NCI-H226 (cell line): ENCODE measurements at places on chromosomes 5 and 9.

GRCh38 chr5:122180146-122180712, 50.9 kb downstream of the ZNF474 start:
- DNase-seq = no peak

- DNase-seq = no peak
Measured at GRCh38 chr5:24141046-24141445, 503.7 kb downstream of the CDH10 start.

DNA sequence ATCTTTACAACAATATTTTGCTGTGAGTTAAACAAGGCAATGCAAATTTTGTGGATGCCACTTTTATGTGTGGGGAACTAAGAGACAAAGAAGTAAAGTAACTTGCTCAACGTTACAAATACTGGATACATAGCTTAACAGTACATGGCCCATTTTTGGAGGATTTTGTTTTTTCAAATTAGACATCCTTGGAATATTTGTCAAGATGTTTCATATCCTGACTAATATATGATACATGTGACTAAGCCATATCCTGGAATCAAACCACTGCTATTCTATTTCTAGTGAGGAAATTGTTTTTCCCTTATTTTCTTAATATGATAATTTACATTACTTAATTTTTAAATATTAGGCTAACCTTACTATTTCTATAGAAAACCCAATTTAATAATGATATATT, 529.8 kb downstream of the DMRTA1 start:
- DNase-seq = peak; percentile 14

DNA sequence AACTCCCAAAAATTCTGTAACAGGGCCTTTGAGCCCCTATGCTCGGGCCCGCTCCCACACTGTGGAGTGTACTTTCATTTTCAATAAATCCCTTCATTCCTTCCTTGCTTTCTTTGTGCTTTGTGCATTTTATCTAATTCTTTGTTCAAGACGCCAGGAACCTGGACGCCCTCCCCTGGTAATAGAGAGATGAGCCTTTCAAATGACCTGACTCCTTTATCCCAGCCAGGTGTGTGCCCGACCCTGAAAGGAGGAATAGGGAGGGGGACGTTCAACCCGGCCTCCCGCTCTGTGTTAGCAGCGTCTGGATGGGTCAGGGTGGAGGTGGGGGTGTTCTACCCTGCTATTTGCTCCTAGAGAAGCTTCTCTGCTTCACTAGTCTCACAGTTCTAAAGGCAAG, 53.9 kb downstream of the FXN start:
- DNase-seq = no peak

DNA sequence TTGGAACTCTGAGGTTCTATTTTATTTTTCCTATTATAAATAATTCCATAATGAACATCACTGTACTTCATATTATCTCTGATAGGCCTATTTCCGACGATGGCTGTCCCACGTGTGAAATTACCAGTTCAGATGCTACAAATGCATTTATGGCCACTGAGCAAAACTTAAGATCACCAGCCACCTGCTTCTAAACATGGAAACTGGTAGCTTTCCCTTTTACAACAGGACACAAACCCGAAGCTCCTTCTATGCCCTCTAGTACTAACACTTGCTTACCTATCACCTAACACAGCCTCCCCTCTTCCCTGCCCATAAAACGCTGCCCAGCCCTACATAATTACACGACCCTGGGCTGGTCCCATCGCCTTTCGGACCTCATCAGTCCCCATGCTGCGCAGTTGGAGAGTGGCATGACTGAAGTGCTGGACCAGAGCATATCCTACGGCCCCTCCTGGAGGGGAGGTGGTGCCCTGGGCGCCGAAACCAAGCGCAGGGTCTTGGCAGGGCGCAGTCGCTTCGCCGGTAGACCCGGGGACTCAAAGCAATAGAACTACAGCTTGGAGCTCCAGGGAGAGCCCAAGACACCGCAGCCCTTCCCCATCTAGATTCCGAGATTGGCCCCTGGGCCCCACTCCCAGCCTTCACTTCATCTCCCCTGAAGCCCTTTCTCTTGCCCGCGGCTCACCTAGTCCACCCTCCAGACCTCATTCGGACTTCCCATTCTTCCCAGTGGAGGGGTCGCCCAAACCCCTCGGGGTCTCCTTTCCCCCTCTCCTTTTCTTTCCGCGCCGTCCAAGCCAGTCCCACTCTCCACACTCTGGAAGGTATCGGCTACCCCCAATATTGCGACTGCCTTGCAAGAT, 1.0 kb upstream of the SAP30L start:
- no peak for DNase-seq

DNA sequence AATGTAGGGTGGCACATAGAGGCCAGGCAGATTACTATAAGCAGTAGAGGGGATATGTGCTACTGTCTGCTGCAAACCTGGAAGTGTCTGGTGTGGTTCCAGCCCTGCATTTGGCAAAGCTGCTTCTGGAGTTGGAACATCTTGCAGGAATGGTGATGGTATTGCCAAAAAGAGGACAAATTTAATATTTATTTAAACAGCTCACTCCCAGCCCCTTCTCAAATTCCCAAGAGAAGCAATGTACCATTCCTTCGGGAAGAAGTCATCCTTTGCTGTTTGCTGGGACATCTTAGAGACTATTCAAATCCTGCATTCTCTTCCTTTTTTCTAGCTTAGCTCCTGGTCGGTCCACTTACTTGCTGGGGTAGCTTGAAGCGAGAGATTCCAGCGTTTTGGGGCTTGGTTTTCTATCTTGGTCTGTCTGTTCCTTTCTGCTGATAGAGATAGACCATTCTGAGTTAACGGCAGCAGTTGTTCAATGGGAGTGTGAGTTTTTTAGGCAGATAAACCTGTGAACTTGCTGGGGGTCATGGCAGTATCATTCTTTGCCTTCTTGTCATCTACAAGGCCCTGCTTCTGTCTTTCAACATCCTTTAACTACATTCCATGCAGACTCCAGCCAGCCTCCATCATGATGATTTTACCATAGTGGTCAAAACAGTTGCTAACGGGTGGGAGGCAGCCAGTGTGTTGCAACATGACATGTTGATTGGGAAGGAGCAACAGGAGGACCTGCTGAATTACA, 69.9 kb downstream of the RCL1 start:
- no peak for DNase-seq

- DNase-seq = no peak
Measured at GRCh38 chr5:133470841-133471240, 141.5 kb downstream of the FSTL4 start.

- no peak for DNase-seq
Measured at GRCh38 chr5:55608595-55609349, 74.0 kb upstream of the PLPP1 start.

DNA sequence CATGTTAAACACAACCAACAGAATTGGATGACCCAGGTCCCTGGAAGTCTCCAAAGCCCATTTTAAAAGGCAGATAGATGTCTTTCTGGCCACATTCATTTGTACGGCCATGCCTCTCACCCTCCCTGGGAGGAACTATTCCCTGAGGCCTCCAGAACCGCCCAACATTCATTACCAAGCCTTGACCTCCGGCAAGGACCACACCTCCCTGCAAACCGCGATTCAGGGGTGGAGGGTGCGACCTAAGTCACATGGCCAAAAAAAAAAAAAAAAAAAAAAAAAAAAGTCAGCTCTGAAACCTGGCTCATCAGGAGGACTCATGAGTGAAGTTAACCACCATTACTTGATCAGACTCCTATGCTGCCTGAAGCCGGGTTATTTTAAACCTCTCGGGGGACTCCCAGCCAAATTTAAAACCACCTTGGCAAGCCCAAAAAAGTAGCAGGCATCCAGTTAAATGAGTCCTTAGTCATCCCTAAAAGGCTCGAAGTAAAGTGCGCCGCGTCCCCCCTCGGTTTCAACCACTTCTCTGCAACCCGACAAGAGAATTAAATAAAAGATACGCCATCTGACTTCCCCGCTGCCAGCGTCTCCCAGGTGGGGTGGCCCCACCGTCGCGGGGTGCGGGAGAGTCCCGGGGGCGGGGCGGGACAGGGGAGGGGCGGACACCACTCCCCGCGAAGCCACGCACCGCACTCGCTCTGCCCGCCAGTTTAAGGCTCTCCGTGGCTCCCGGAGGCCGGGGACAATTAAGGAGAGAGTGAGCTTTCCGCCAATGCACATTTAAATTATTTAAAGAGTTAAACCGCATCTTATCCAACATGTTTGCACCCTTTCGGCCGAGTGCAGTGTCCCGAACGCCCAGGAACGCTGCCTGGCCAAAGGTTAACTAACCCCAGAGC, 2.3 kb downstream of the KLF9 start:
- peak; percentile 90 for DNase-seq

GRCh38 chr9:70263421-70263820, 4.6 kb downstream of the SMC5 start:
- no peak for DNase-seq

- DNase-seq = no peak
Measured at GRCh38 chr5:87020099-87020934, 247.4 kb upstream of the RASA1 start.

GRCh38 chr9:21684831-21685362, 117.5 kb upstream of the MTAP start:
- DNase-seq = peak; percentile 87

GRCh38 chr9:98532574-98532973, 176.2 kb downstream of the GABBR2 start:
- DNase-seq = no peak

DNA sequence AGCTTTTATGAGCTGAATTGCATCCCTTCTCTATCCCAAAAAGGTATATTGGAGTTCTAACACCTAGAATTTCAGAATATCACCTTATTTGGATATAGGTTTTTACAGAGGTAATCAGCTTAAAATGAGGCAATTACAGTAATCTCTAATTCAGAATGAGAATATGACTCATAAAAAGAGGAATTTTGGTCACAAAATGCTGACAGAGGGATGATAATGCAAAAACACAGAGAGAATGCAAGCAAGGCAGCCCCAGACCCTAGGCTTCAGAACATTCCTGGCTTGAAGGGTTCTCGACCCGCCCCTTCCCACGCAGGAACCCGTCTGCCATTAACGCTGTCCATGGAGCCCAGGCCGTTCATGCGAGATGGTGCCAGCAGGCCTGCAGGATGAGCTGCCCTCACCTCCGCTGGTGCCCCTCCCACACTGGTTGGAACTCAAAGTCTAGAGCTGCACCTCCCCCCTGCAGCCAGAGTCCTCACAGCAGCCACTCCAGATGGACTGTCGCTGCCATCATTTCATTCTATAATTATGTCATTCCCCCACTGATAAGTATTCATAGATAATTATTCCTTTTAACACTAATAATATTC, 1173.4 kb upstream of the ACO1 start:
- no peak for DNase-seq

DNA sequence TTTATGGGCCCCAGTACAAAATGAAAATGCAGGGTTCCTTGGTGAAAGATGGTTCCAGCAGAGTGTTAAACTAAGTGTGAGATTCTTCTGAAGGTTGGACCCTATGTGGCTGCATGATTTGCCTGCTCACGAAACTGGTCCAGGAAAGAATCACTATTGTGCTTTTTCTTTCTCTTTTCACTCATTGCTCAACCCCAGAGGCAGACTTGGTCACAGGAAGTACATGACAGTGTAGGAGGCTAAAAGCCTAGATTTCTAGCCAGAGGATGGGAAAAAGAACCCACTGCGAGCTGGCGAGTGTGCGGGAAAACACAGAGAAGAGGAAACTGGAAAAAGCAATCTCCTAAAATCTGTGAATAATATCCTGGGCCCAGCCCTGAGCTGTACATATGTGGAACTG, 18.6 kb downstream of the SLC36A2 start:
- DNase-seq = no peak

DNA sequence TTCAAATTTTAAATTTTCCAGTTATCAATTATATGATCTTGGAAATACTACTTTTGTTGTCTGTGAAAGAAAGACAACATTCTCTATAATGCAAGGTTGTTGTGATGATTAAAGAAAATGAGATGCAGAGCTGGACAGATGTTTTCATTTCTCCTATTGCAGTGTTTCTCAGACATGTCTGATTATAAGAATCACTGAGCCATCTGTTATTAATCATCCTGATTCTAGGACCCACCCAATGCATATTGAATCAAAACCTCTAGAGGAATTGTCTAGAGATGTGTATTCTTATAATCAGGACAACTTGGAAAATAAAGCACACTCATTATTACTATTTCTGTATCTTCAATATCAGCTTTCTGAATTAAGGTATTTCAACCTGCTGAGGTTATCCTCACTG, 121.1 kb upstream of the ASTN2 start:
- DNase-seq = no peak

- no peak for DNase-seq
Measured at GRCh38 chr9:1996156-1996555, 19.0 kb upstream of the SMARCA2 start.

GRCh38 chr5:83665631-83666030, 55.0 kb downstream of the HAPLN1 start:
- no peak for DNase-seq

GRCh38 chr5:32193591-32193990, 19.5 kb upstream of the GOLPH3 start:
- DNase-seq = no peak

GRCh38 chr5:177087398-177088005, 787 bp downstream of the FGFR4 start:
- no peak for DNase-seq

GRCh38 chr5:79547982-79548381, 34.0 kb upstream of the HOMER1 start:
- DNase-seq = no peak

DNA sequence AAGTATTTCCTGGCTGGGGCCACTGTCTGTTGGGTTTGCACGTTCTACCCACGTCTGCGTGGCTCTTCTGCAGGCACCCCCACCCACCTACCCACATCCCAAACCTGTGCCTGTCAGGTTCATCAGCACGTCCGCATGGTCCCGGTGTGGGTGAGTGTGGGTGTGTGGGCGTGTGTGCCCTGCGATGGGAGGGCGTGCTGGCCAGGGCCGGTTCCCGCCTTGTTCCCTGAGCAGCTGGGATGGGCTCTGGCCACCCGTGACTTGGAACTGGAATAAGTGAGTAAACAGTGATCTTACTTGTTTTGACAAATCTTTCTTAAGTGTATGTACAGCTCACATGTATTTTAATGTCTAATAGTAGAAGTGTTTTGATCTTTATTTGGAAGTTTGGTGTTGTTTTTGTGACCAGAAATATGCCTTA, 20.4 kb downstream of the ERGIC1 start:
- no peak for DNase-seq

GRCh38 chr9:127225801-127226625, 38.6 kb upstream of the GARNL3 start:
- no peak for DNase-seq

- DNase-seq = no peak
Measured at GRCh38 chr5:3033033-3033755, 281.7 kb upstream of the IRX2 start.

DNA sequence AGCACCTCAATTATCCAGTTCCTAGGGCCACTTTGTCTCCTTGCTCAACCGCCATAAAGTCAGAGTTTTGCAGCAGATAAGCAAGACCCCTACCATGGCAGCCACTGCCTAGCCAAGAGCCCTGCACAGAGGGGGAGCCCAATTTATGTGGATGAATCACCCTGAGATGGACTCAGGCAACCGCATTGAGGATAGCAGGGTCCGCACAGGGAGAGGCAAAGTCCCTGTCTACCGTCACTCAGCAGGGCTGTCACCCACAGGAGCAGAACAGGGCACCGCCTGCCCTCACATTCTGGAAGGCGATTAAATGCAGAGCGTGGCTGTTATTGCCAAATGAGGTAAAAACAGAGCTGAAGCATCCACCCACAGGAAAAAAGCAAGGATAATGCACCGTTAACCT, 1.7 kb downstream of the FBP2 start:
- no peak for DNase-seq
